ENCODE measurements at places on chromosomes 11 and 22.
A peak's percentile ranks its signal among the peaks of the same experiment; 100 is the strongest.

DNA sequence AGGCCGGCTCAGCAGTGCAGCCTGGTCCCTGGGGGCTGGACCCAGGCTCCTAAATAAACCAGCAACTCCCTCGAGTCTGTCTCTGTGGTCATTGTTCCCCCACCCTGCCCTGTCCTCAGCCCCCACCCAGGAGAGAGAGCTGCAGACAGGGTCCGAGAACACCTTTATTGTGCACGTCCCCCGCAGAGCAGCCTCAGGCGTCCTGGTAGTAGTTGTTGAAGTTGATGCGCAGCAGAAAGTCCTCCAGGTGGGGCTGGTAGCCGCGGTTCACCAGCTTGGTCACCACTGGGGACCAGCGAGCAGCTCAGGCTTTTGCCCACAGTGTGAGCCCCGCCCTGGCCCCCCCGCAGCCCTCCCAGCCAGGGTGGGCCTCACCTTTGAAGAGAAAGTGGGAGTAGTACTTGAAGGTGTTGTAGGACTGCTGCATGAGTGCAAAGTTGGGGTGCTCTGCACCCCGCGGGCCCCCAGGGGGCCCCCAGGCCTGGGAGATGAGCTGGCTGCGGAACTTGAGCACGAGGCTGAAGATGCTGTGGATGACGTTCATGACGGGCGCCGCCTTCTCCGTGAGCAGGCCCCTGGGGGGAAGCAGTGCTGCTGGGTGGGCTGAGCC is 16.8 kb downstream of the SELENOO start:
- no peak for DNase-seq

DNA sequence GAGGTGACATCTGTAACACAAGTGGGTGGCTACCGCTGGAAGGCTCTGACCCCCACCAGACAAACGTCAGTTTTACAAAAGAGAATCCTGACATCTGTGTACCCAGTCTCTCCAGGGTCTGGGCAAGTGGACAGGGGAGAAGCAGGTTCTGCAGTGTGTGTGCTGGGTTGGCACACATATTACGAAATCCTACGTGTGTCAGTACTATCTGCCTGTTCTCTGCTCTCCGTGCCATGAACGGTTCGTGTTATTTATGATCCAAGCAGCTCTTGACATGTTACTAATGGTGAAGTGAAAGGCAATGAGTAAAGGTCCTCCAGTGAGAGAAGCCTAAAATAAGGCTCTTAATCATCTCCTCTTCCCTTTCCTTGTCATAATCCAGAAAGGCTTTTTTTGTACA is 201.5 kb upstream of the MTMR2 start:
- no peak for DNase-seq

GRCh38 chr22:46262449-46263215 is 511 bp downstream of the PKDREJ start:
- DNase-seq = peak; percentile 49

DNA sequence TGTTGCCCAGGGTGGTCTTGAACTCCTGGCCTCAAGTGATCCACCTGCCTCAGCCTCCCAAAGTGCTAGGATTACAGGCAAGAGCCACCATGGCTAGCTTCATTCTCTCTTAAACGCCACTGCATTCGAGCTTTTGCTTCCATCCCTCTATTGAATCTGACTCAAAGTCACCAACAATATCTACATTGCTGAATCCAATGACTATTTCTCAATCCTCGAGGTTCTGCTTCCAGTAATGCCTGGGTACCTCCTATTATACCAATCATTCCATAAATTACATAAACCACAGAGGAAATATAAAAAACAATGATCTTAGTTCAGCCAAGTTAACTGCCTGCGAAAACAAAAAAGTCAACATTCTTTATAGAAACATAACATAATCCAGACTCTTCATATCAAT is 11.9 kb upstream of the NXF1 start:
- DNase-seq = no peak

DNA sequence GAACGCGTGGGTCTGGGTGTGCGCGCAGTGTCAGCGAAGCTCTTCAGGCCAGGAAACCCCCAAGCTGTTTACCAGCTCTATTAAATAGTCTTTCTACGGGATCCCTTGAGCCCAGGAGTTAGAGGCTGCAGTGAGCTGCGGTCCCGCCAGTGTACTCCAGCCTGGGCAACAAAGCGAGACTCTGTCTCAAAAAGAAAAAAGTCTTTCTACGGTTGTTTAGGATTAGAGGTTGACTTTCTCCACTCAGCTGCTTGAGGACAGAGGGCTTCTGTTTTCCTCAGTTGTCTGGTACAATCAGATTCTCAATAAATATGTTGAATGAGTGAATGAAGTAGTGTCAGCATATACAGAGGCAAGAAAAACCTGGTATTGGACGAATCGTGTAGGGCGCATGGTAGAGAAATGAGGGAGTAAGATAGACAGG is 619 bp downstream of the SART1 start:
- DNase-seq = no peak

Measured in iris pigment epithelial cell (primary cell).